ENCODE measurements at places on chromosomes 7 and 10.

GRCh38 chr10:29146311-29147100, 142.4 kb upstream of the LYZL1 start:
- H3K4me3 ChIP-seq, result no peak overlapping the region
- no peak for DNase-seq
- H3K36me3 ChIP-seq, result no peaks in the 10 kb centered on the region
- H3K4me1 ChIP-seq, result no peaks in the 10 kb centered on the region

- H3K36me3 ChIP-seq, result no peaks in the 10 kb centered on the region
- no peak overlapping the region for H3K27ac ChIP-seq
- DNase-seq, result no peak
- H3K27me3 ChIP-seq, result peaks cover 1% of the 10 kb centered on the region
Measured at GRCh38 chr10:16155834-16156233, 281.0 kb upstream of the PTER start.

- no peak for DNase-seq
- H3K4me1 ChIP-seq, result peaks cover 17% of the 10 kb centered on the region
- H3K4me3 ChIP-seq, result no peak overlapping the region
- H3K36me3 ChIP-seq, result no peaks in the 10 kb centered on the region
Measured at GRCh38 chr7:127322832-127323493, 69.5 kb downstream of the ZNF800 start.

DNA sequence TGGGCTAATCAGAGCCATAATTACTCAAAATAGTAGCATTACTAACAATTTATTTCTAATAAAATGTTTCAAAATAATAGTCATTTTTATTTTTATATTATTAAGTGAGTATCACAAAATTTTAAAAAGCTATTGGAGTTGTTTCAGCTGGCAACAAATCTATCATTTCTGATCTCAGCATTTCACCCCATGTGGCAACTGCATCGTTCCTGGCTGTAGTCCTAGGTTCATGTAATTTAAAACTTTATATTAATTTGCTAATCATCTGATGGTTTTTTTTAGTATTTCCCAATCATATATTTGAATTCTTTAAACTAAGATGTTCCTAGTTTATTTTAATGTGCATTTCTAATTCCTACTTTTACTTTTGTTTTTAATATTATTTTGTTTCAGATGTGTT, 293.0 kb upstream of the AKR1E2 start:
- H3K4me3 ChIP-seq, result no peak overlapping the region
- no peaks in the 10 kb centered on the region for H3K4me1 ChIP-seq
- DNase-seq, result no peak

DNA sequence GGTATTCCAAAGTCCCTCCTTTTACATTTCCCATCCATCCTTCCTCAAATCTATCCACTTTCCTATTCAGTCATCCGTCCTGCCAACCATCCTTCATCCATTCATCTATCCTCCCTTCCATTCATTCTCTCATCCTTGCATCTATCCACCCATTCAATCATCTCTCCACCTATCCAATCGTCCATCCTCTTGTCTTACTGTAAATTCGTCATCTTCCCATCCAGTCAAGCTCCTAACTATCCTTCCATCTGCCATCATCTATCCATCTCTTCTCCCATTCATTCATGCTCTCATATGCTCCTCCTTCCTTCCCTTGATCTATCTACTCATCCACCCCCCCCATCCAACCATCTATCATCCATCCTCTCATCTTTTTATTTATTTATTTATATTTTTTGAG, 5.0 kb downstream of the CALHM3 start:
- H3K4me3 ChIP-seq, result no peak overlapping the region
- H3K27me3 ChIP-seq, result no peaks in the 10 kb centered on the region
- H3K27ac ChIP-seq, result peak overlapping the region; percentile 4
- H3K4me1 ChIP-seq, result peaks cover 73% of the 10 kb centered on the region
- no peak for DNase-seq

Data from activated CD4-positive, alpha-beta memory T cell treated with anti-CD3 and anti-CD28 coated beads, Interleukin-2, amount 10 ng/mL, durations not matched to agents 7 days and 5 days (primary cell).